ENCODE measurements at places on chromosomes 5 and 9.

DNA sequence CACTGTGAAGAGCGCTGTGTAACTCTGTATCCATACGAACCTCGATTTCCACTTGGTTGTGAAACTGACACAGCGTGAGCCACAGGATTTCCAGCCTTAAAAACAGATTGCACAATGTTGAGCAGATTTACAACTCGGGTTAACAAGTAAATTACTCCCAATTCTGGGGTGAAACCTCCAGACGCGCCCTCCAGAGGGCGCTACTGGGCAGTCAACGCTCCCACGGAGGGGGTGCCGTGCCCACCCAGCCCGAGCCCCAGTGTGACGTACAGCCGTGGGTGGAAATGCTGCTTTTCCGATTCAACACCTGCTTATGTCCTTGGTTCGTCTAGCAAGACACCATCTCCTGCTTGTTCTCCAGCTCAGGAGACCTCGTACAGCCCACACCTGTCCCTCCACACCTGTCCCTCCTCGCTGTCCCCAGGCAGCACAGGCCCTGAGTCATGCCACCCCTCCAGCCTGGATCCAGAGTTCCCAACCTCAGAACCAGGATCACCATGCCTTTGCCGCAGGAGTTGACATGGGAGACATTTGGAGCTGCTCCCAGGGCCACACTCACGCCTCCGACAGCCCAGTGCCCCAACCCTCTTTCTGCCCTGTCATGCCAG lies 34.4 kb upstream of the SLC6A3 start:
- DNase-seq: peak; percentile 24

- no peak for DNase-seq
Observed at GRCh38 chr5:12911156-12911555, 1006.9 kb upstream of the CTNND2 start.

- no peak for DNase-seq
Observed at GRCh38 chr5:67043796-67044511, 152.6 kb downstream of the CD180 start.

GRCh38 chr5:113864437-113864836 lies 350.9 kb downstream of the YTHDC2 start:
- DNase-seq: no peak

- DNase-seq: no peak
Observed at GRCh38 chr9:503326-503725, 288.7 kb downstream of the DOCK8 start.

GRCh38 chr5:56585999-56586691 lies 229.2 kb upstream of the MAP3K1 start:
- DNase-seq: no peak

DNA sequence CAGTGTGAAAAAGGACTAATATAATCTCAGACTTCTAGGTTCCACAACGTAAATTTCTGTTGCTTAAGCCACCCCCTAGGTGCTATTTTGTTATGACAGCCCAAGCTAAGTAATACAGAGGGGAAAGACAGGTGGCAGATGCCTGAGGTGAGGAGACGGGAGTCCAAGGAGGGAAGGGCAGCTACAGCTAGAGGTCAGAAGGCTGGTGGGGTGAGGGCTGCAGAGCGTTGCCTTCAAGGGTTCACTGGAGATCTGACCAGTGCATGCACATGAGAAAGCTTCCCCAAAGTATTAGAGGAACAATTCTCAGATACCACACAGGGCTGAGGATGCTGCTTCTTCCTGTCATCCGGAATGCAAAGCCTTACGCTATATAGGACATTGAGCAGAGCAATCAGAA lies 104.7 kb upstream of the IRX4 start:
- no peak for DNase-seq

DNA sequence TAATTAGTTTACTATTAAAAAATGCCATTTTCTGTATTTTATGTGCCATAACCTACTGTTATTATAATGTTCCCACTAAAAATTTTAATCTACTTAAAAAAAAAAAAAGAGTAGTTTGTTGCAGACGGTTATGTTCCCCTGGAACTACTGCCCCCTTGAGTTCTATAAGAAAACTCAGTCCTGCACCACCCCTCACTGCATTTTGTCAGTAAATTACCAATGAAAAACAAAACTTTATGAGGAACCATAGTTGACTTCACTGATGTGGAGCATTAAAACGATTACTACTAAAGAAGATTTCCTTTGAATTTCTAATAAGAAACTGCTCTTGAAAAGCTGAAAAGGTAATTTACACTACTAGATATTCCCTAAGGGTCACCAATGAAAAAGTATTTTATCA lies 288.7 kb downstream of the FBXL17 start:
- DNase-seq: peak; percentile 43

DNA sequence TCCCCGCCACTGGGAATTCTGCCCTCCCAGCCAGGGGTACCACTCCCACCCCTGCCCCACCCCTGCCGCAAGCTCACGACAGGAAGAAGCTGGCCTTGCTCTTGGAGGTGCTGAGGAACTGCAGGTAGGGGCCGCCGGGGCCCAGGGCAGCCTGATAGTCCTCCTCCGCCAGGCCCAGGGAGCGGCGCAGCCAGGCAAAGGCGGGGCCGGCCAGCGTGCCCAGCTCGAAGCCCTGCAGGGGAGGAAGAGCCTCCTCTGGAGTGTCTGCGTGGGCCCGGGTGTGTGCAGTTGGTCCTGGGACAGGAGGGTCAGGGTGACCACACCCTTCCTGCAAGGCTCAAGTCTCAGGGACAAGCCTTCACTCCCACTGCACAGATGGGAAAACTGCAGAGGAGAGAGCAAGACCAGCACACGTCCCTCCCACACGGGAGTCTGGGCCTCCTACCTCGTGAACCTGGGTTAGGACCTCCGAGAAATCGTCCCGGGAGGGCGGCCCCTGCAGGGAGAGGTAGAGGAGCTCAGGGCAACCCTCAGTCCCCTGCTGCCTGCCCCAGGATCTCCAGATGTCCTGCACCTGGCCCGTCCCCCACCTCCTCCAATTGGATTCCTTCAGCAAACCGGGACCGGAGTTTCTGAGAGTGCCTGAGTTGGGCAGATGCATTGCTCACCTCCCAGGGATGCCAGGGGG lies 2.4 kb downstream of the PIP5KL1 start:
- DNase-seq: no peak

- DNase-seq: no peak
Observed at GRCh38 chr9:80878556-80878955, 810.8 kb downstream of the TLE1 start.

DNA sequence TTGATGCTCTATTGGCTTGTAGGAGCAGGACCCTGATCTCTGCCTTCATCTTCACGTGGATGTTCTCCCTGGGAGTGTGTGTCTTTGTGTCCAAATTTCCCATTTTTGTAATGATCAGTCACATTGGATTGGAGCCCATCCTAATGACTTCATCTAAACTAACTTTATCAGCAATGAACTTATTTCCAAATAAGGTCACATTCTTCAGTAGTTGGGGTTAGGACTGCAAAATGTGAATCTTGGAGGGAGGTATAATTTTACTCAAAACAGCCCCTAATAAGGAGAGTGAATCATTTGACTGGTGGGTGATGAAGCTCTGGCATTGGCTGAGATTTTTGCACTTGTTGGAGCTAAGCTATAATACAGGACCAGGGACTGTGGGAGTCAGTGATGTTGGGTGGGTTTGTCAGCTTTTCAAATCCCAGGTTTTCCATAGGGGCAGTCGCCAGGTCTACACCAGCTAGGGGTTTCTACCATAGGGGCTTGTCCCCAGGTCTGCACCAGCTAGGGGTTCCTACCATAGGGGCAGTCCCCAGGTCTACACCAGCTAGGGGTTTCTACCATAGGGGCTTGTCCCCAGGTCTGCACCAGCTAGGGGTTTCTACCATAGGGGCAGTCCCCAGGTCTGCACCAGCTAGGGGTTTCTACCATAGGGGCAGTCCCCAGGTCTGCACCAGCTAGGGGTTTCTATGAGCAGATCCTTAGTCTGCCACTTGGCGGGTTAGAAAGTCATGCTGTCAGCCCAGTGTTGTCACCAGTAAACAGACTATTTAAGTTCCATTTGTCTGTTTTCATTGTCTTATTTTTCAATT lies 382.6 kb upstream of the DAP start:
- DNase-seq: peak; percentile 73

DNA sequence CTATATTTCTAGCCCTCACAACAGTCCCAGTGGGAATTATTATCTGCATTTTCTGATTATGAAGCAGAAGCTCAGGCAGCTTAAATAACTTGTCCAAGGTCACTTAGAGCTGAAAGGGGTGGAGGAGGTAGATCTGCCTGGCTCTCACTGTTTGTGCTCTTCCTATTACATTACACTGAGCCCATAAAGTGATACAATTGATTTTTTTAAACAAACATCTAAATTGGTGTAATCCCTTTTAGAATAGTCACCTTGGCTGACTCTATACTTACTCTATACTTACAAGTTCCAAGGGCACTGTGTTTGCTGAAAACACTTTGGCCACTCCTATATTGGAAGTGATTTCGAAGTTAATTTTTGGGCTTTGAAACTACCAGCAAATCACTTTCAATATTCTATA lies 144.7 kb downstream of the APBA1 start:
- no peak for DNase-seq

DNA sequence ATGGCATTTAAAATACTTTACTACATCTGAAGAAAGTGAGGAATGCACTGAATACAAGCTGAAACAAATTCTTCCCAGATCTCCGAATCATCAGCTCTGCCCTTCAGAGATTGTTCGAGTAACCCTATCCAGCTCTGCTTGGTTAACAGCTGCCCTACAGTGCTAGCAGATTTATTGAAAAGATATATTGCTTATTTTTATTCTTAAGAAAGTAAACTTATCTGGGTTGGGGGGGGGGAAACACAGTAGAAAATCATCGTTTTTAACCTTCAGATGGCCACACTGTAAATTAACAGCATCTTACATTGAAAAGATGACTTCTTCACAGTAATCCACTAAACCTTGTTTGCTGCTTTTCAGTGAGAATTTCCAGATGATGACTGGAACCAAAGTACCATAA lies 210.8 kb downstream of the NFIB start:
- DNase-seq: no peak

GRCh38 chr9:20236676-20237075 lies 385.6 kb downstream of the MLLT3 start:
- no peak for DNase-seq

- DNase-seq: no peak
Observed at GRCh38 chr5:40958811-40959210, 49.5 kb downstream of the C7 start.

DNA sequence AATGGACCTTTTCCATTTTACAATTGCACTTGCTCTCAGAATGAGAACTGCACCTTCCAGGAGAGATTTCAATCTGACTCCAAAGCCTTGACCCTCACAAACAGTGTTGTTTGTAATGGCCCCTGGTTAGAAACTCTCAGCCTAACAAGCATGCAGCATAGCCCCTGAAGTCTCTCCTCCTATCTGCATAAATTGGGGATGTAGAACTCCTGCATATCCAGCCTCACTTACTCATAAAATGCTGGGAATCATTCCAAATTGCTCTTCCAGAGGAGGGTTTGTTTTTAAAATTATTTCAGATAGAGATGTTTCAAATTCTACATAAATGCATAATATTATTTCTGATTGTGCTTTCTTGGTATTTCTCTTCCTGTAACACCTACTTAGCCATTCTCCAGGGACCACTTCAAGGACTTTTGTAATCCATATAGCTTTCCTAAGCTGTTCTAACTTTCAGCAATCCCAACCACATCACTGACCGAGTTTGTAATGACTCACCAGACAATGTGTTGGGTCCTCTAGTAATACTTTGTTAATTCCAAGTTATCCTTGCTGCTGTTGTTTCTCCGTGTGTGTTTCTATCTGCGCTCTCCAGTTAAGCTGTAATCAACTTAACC lies 143.8 kb upstream of the CCDC152 start:
- DNase-seq: peak; percentile 79

- no peak for DNase-seq
Observed at GRCh38 chr5:7500256-7500655, 104.3 kb downstream of the ADCY2 start.

DNA sequence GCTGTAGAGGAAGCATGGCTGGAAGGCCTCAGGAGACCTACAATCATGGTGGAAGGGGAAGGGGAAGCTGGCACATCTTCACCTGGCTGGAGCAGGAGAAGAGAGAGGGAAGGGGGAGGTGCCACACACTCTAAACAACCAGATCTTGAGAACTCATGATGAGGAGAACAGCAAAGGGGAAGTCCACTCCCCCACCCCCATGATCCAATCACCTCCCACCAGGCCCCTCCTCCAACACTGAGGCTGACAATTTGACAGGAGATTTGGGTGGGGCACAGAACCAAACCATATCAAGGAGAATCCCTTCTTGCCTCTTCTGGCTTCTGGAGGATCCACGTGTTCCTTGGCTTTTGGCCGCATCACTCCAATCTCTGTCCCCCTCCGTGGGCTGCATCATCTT lies 13.1 kb upstream of the CMBL start:
- DNase-seq: no peak

DNA sequence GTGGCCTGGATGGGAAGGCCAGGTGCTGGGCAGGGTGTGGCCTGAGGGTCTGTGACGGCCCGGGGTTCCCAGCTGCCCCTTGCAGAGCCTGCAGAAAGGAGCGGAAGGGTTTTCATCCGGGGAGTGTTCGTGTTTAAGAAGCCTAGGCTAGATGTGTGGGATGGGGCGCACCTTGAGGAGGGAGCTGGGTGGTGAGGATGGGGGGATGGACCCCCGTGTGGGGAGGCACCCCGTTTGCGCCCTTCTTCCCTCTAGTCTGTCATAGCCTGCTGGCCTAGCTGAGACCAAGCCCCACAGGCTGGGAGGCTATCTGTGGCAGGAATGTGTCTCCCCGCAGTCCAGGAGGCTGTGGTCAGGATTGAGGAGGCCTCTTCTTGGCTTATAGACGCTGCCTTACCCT lies 11.9 kb downstream of the RNU6ATAC start:
- DNase-seq: no peak

DNA sequence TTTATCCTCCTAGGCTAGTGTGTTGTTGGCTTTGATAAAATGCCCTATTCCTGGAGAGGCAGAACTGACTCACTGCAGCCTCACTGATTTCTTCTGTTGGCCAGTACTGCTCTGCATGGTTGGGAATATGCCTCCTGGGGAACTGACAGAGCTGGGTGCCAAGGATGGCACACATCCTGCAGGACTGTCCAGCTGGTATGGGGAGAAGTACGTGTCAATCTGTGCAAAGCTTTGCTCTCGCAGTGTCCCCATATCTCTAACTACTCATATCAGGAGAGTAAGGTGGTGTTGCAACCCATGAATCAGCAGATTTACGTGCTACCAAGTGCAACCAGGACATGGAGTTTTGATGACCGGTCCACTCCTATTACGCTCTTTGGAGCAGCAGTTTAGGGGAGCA lies 74.7 kb downstream of the TEK start:
- DNase-seq: no peak

- DNase-seq: no peak
Observed at GRCh38 chr5:61346511-61346910, 14.5 kb downstream of the ZSWIM6 start.
